ENCODE measurements at places on chromosomes 3 and 15.
A peak's percentile ranks its signal among the peaks of the same experiment; 100 is the strongest.

DNA sequence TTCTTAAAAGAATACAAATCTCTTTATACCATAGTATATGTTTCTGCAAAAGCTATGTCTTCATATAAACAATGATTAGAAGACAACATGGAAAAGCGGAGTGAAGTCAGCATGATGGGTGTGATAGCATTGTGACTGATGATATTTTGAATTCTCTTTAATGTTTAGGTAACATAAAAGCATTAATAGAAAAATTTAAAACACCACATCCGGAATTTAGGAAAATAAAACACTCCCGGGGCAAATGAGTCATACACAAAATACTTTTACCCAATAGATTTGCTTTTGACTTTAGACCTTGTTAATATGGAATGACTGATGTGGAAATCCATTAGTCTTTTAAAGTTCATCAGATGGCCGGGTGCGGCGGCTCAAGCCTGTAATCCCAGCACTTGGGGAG is 134.7 kb downstream of the P3H2 start:
- DNase-seq = no peak

- no peak for DNase-seq
Observed at GRCh38 chr3:37256447-37256846, 82.1 kb upstream of the LRRFIP2 start.

DNA sequence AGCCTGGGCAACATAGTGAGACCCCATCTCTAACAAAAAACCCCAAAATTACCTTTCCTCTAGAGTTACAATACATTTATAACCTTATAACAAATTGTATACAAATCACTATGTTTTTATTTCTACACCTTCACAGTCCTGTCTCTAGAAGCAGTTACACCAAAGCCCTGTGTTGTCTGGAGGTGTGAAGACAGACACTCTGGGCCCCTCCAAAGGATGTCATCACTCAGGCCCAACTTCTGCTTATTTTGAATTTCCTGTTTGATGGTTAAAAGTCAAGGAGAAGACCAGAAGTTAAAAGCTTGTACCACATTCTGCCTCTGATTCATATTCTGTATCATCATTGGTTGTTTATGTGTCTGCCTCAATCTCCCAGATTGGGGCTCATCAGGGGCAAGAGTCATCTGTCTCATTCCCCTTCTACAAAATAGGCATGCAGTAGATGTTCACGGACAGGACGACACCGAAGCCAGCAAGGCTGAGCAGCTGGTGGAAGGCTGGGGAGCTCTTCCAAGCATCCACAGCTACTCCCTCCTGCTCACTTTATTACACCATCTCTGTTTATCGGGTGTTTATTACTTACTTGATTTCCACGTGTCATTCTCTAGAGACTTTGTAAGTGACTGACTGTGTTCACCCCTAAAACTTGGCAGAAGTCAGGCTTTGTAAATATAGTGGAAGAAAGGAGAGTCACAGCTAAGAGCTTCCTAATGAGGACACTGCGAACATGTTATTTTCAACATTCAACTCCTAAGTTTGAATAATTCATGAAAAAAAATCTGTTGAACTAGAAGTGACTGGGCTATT is 136.8 kb upstream of the ANKRD28 start:
- no peak for DNase-seq

DNA sequence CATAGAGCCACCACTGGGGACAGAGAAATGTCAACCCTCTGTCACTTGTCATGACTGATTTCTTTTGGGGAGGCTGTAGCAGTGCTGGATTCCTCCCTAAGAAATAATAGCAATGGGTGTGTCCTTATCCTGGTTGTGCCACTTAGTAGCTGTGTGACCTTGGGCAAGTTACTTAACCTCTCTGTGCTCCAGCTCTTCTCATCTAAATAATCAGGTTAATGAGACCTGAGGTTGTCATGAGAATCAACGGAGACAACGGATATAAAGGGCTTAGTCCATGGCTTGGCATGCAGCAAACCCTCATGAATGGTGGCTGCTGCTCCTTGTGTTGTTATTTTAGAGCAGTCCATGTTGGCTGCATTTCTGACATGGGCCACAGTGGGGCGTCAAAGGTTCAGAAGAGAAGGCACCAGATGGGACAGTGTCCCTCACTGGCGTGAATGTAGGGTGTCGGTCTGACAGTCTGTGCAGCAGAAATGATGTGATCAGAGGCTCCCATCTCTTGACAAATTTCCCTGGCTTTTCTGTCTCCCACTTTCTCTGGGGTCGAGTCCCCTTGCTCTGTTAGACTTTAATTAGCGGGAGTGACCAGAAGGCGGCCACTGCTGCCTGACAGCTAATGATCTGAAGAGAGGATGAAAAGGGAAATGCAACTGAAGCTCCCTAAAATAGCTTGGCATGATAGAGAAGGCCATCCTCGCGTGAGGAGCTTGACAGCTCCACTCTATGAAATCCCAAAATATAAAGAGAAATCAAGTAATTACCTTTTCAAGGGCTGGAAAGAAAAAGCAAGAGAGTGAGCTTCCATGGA is 209.4 kb downstream of the CADPS start:
- DNase-seq = peak; percentile 68

DNA sequence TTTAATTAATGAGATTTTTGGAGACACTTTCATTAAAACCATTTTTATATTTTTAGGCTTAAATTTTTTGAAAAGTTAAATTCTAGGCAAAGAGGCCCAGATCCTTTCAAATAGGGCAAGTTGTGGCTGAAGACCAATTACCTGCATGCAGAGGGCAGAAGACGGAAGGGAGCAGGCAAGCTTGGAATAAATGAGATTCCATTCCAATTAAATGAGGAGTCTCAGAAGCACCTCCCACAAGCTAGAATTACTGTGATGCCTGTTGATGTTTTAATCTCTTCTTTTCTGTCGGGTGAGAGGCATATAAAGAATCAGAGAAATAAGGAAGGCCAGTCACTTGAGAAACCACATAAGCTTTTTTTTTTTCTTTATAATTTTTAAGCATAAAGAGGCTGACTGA is 46.8 kb downstream of the KBTBD8 start:
- no peak for DNase-seq

- DNase-seq = no peak
Observed at GRCh38 chr3:32577174-32577573, 6.5 kb upstream of the DYNC1LI1 start.
